ENCODE measurements at places on chromosomes 1 and 21.

DNA sequence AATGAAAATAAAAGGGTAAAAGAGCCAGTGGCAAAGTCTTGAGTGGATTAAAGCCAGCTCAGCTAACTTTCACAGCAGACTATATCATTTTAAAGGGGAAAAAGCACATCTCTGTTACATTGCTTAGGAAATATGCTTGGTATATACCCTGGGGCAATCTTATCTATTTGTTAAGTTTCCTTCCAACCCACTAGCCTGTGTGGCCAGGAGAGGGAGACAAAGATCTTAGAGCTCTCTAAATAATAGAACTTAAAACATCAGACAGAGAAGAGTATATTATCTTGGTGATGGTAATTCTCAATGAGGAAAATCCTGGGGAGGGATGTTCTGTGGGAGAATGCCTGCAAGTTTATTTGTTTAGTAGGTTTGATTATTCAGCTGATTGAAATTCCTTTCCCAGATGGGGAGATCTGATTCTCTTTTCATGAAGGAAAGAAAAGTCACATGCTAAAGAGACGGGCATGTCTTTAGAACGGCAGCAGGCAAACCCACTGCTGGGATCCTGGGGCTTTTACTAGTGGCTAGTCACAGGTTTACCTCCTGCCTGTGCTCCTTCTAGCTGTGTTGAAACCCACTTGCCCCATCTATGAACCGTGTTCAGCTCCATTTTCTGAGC lies 3.6 kb downstream of the KCNE2 start:
- peak; percentile 35 for DNase-seq

DNA sequence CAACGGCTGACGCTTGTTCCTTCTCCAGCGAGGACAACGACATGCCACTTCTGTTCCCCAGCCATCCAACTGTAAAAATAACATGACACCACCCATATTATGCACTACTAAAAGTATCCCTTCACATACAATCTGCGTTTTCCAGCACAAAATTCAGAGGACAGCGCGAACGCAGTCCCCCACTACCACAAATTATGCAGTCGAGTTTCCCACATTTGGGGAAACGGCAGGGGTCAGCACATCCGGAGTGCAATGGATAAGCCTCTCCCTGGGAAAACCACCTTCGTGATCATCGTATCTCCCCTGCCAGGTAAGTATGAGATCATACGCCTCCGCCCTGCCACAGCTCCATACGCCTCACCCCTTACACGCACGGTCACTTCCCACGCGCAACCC lies 120.9 kb downstream of the PPIAL4G start:
- no peak for DNase-seq

GRCh38 chr1:11541236-11541635 lies 62.3 kb downstream of the DISP3 start:
- no peak for DNase-seq

GRCh38 chr1:167674156-167674555 lies 44.1 kb downstream of the RCSD1 start:
- no peak for DNase-seq

GRCh38 chr1:205296154-205296553 lies 25.4 kb downstream of the NUAK2 start:
- DNase-seq, result no peak

- no peak for DNase-seq
Observed at GRCh38 chr1:104238991-104239390, 489.3 kb downstream of the AMY1C start.

All from stimulated activated CD4-positive, alpha-beta T cell treated with anti-CD3 and anti-CD28 coated beads, Interleukin-1b, Interleukin-23, amount 100 ng/mL, for 4 hours (primary cell).